ENCODE measurements at places on chromosomes 4 and X.

GRCh38 chr4:100081491-100081890 lies 108.8 kb downstream of the DDIT4L start:
- no peak for DNase-seq

- peak; percentile 79 for DNase-seq
These were observed 64.1 kb downstream of the ALPK1 start for GRCh38 chr4:112361181-112361791.

- peak; percentile 64 for DNase-seq
These were observed 53.1 kb downstream of the ARHGEF38 start for GRCh38 chr4:105605493-105605892.

GRCh38 chr4:104901438-104901837 lies 245.2 kb upstream of the TET2 start:
- peak; percentile 24 for DNase-seq

- no peak for DNase-seq
These were observed 219.4 kb downstream of the SLC4A4 start for GRCh38 chr4:71558248-71558647.

- DNase-seq: no peak
These were observed 8.3 kb downstream of the NDP start for GRCh38 chrX:43964936-43965335.

- DNase-seq: no peak
These were observed 67.6 kb downstream of the ELOVL6 start for GRCh38 chr4:110130576-110131358.

GRCh38 chr4:20362148-20362547 lies 110.4 kb downstream of the SLIT2 start:
- no peak for DNase-seq

DNA sequence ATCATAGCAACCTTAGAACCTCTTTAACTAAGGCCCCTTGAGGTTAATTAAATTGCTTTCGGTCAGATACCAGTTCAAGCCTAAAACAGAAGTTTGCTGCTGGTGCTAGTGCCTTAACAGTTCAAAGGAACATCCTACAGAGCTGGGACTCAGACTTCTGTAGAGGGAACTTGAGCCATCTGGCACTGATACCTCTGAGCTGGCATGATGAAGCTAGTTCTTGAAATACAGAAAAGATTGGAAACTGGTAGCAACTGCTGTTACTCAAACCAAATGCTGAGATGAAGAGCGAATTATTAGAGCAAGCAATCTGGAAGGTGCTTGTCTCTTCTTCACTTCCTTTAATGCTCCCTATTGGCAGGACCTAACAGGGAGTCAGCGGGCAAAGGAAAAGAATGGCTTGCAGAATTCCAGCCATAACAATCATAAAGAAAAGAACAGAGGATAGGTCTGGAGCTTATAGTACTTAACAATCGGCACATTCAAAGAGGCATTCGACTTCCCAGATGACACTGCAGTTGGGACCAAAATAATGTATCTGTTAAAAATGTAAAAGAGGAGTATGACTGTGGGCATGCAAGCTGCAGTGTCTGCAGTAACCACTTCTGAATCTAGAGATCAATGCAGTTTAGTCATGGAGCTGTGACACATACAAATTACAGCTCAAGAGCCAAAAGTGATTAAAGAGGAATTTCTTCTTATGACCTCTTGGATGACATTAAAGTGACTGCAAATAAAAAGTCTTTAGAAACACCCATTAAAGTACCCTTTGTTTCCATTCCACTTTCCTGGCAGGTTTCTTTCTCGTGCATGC lies 298.9 kb downstream of the PDGFC start:
- DNase-seq: peak; percentile 46

- DNase-seq: peak; percentile 40
These were observed 1.2 kb downstream of the CTSO start for GRCh38 chr4:155952501-155952901.

- DNase-seq: no peak
These were observed 8.0 kb upstream of the HS3ST1 start for GRCh38 chr4:11436673-11437072.
